Neural progenitor cell (in vitro differentiated cells): ENCODE measurements at places on chromosomes 6 and 20. TPM values are rescaled to one million over a fixed set of nuclear protein-coding genes. Genes with fewer than 3 reads are reported as not detected.

DNA sequence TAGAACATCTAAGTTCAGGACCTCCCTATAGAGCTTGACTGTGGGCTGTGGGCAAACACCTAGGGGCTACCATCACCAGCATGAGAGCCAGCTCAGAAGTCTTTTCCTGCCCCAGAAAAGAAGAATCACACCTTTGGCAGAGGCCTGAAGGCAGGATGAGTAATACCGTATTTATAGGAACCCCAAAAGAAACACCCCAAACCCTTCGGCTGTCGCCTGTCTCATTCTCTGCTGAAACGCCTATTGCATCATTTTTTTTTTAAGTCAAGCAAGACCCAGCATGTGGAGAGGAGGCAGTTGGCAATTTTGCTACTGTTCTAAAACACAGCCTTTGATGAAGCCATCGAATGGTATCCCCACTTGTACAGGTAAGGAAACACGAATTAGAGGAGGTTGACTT, 436.4 kb downstream of the TFAP2A start:
- DNase-seq, result no peak

DNA sequence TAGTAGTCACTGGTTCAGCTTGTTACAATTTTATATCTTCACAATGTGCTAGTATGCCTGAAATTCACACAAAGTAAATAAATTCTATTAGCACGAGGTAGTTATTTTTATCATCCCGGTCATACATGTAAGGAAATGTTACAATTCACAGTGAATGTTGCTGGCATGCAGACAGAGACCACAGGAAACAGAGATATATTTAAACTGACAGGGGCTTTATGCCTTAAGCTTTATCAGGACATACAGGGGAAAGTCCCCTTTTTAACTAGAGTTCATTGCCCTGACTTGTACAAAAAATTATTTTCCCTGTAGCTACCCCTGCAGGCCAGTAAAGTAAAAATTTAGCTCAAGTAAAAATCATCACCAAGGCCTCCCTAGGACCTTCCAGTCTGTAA, 712.0 kb upstream of the NRSN1 start:
- DNase-seq, result no peak

TNFRSF6B gene
- total RNA-seq, result 0.25 TPM in 1 of 2 replicates, not detected in the other

DNA sequence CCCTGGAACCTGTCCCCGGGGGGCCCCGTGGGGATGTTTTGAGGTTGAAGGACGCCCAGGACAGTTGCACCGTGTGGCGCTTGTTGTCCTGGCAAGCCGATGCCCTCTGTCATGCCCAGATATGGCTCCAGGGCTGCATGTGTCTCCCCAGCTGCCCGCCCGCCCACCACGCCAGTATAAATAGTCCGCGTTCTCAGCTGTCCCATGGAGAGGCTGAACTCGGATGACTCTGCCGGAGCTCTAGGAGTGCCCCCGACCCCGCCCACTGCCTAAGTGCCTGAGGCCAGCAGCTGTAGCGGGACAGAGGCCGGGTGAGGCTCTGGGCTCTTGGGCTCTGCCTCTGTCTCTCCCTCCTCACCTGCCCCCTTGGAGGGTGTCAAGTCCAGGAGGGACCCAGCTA, 83.0 kb upstream of the GATA5 start:
- no peak for DNase-seq

DNA sequence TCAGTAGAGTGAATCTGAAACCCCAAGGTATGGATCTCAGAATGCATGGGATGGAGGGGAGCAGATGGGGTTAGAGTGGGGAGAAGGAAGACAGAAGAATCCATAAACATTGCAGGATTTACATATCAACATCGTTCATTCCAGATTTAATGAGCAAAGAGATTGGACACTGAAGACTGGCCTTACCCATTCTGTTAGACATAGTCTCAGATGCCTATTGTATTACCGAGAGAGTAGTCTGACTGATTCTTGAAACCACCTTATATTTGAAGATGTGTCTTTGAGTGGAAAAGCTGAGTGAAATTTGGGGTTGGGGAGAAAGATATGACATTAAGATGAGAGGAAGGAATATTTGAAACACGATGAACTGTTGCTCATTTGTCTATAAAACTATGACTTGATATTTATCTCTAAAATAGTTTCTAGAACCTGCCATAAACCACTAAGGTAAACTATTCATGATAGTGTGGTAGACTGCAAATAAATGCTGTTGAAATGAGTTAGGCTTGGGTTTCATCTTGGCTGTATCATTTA, 5.7 kb downstream of the HLA-DRA start:
- no peak for DNase-seq

- no peak for DNase-seq
Measured at GRCh38 chr6:153526479-153526878, 395.4 kb upstream of the RGS17 start.

- DNase-seq, result no peak
Measured at GRCh38 chr20:54107181-54107580, 36.8 kb upstream of the BCAS1 start.

DNA sequence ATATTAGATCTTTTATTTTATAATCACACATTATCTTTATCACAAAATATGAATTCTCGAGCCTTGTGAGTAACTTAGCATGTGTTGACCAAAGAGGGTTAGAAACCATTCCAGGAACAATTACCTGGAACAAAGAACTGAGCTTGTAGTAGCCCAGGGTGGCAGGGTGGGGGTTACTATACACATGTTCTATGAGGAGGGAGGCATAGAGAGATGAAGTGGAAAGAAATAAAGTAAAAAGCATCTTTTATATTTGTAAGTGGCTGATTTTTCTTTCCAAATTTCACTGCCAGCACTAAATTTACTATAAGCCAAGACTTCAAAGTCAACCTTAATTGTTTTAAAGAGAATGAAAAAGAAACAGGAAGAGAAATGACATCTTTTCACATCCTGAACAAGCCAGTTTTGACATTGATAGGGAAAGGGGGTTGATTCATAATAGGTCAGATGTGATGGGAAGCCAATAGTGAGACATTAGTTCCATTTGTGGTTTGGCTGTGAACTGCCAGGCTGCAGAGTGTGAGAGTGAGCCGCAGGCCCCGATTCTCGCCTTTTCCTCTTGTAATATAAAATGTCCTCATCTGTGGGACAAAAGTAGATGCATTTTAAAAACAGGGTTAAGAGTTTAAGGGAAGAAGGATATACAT, 52.7 kb upstream of the MYB start:
- no peak for DNase-seq

DNA sequence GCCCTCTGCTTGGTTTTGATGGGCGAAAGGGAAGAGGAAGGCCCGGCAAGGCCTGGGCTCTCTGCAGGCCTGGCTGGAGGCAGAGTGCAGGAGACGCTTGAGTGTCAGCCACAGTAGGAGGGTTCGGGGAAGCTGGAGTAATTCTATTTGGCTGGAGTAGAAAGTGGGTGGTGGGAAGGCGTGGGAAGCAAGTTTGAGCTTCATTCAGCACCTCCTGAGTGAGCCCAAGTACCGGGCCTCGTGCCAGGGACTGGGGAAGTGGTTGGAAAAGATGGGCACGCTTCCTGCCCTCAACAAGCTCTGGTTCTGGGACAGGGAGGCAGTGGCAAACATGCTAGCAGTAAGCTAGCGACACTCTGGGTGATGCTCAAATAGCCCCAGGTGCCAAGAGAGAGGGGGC, 72.5 kb downstream of the DLGAP4 start:
- DNase-seq, result no peak

- DNase-seq, result no peak
Measured at GRCh38 chr6:54613596-54613995, 233.0 kb upstream of the FAM83B start.

RAB32 gene
- total RNA-seq, result 4.3 and 6.6 TPM in 2 replicates

DNA sequence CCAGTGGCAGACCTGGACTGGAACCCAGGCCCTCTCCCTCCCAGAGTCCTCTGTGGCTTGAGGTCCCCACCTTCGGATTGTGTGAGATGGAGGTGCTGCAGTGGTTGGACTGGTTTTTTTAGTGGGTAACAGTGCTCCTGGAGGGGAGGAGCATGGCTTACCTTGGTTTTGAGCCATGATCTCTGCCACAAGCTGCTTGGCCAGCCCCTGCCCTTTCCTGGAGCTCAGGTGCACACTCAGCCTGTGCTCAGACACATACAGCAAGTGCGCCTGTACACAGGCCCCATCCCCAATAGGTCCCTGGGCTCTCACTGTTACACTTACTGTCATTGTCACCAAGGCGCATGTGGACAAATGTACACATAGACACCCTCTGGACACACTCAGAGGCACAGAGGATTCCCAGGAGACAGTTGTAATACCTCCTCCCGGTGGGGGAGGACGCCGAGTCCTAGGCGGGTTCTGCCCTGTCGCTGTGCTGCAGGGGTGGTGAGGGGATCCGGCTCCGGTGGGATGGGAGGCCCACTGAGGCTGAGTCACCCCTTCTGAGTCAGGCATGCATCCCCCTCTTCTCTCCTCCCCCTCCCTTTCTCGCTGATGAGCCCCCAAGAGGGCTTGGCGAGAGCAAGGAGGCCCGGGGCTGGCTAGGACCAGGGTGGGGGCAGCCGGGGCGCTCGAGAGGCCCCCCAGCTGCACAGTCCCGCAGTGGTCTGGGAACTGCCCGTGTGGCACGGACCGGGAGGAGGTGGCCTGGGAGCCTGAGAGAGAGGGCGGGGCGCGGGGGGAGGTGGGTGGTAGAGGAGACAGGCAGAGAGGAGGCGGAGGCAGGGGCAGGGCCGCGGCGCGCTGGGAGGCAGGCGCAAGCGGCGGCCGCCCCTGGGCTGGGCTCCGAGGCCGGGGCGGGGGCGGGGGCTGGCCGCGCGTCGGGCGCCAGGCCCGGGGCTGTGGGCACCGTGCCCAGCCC, 522 bp upstream of the EPB41L1 start:
- DNase-seq, result peak; percentile 85

DNA sequence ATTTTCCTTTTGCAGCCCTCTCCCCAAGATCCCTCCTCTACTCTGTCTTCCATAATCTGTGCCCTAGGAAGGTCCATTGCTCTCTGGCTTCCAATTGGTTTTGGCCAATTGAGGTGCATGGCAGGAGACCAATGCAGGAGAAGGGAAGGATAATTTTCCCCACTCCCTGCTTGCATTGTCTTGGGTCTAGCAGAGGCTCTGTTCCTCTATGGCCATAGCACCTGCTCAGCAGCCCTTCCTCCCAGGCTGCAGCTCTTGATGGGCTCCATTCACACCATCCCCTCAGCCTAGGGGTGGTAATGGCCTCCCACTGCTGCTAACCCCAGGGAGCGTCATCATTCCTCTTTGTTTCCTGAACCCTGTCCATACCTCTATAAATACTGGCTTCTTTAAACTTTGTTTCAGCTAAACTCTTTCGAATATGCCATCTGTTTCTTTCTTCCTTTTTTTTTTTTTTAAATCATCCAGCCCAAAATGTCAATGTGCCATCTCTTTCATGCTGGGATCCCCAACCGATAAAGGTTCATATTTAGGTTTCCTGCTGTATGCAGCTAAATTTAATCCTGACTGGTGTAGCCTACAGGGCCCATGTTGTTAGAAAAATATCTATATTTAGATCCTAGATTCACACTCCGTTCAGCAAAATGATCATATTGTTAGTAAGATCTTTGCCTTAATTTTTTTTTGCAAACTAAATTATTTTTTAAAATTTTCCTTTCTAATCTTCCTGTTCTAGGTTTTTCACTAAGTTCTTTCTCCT, 63.8 kb downstream of the HECA start:
- no peak for DNase-seq

GRCh38 chr6:18100296-18100695, 22.2 kb downstream of the NHLRC1 start:
- no peak for DNase-seq

TXLNB gene
- 0.06 TPM in 2 replicates for total RNA-seq

DNA sequence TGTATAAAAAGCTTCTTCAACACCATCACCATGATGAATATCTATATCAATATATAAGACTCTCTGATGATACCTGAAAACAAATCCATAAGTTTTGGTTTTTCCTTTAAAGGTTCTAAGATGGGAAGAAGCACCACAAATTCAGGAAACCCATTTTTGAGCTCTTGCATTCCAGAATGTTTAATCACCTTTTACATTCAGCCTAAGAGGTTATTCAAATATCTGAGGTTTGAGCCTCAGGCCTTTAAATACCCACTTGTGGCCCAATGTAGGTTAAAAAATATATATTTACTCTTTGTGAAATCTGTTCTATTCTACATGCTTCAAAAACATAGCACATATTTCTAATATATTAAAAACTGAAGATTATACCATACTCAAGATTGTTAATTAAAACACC, 17.6 kb downstream of the HDAC2 start:
- no peak for DNase-seq

GRCh38 chr6:41940759-41941279, 789 bp downstream of the CCND3 start:
- peak; percentile 65 for DNase-seq

- no peak for DNase-seq
Measured at GRCh38 chr6:56732517-56732916, 89.8 kb upstream of the DST start.

DNA sequence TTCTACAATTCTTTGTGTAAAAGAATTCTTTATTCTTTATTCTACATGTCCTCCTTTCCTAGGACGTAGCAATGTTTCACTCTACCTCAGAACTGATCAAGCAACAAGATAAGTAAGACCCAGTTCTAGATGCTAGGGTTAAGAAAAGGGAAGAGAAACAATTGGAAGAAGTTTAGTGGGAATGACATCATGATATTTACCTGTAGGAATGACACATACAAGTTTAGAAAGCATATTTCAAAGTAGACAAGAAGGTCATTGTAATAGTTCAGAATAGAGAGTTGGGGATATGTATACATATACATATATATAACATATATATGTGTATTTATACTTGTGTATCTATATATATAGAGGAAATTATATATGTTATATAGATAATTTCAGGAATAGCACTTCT, 43.4 kb upstream of the LRRC1 start:
- DNase-seq, result no peak

HEY2 gene
- total RNA-seq, result 0.74 and 1.1 TPM in 2 replicates

- no peak for DNase-seq
Measured at GRCh38 chr6:53310771-53311585, 37.8 kb downstream of the ELOVL5 start.

WFDC5 gene
- not detected in 2 replicates for total RNA-seq

- DNase-seq, result no peak
Measured at GRCh38 chr20:63497946-63498935, 642 bp downstream of the EEF1A2 start.

DNA sequence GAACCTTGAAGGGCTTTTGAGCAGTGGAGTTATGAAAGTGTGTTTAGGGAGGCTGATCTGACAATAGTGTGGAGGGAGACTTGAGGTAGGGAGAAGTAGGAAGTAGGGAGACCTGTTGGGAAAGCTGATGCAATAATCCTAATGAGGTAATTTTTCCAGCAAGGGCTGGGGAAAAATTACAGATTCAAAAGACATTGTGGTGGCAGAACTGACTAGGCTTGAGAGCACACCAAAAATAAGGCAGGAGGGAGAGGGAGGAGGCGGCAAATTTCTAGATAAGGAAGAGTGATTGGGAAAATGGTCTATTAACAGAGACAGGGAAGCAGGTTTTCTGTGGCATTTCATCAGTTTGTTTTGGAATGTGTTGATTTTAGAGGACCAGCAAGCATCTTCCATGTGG, 5.5 kb downstream of the PRRT1 start:
- DNase-seq, result no peak

GRCh38 chr6:99602520-99603420, 3.9 kb upstream of the PRDM13 start:
- peak; percentile 65 for DNase-seq

MLN gene
- not detected in 2 replicates for total RNA-seq

ATP6V1G2 gene
- total RNA-seq, result 6.8 and 8.8 TPM in 2 replicates
